ENCODE measurements at places on chromosomes 2 and 18.

- no peak for DNase-seq
Measured at GRCh38 chr2:85195956-85196355, 62.8 kb downstream of the TCF7L1 start.

- no peak for DNase-seq
Measured at GRCh38 chr2:19051203-19051831, 307.1 kb downstream of the OSR1 start.

DNA sequence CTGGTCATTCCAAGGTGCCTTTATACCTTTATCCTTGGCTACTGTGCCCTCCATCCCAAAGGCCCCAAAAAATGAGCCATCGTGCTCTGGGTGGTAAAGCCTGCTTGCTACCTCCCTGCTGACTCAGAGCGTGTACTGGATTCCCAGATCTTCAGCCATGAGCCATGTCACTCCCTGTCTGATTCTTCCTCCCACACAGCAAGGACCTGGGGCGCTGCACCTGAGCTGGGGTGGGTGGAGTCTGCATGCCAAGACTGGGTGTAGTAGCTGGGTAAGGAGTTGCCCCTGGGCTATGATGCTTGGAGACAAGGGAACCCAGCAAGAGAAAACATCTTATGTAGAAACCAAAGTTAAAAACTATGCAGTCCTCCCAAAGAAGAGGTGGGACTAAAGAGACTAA lies 37.2 kb upstream of the APCDD1 start:
- no peak for DNase-seq

DNA sequence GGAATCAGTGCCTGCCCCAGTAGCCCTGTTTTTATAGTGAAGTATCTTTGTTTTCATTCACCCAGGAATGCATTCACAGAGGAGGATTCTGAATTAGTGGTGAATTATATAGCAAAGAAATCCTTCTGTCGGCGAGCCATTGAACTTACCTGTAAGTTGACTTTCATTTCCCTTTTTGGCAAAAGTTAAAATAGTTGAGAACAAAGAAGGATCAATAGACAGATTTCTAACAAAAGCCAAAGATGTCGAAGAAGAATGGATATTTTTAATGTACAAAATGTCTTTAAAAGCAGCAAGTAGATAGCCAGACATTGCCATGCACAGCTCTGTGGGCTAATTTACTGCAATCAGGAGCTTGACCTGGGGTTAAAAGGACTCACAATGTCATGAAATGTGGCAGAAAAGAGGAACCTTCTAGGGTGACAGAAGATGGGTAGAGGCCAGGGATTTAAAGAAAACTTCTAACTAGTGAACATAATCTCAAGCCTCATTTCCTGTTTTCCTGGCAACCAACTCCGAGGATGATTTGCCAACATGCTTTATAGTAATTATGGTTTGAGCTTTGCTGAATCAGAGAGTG lies 53.8 kb upstream of the TMEM87B start:
- DNase-seq = no peak

DNA sequence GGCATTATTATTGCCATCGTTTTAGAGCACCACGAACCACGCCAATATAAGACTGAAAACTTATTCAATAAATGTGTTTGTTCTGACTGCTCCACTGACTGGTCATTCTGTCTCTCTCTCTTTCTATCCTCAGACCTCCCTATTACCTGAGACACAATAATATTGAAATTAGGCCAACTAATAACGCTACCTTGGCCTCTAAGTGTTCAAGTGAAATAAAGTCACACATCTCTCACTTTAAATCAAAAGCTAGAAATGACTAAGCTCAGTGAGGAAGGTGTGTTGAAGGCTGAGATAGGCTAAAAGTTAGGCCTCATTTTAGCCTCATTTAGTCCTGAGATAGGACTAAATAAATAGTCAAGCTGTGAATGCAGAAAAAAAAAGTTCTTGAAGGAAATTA lies 38.8 kb downstream of the G6PC2 start:
- DNase-seq = no peak

GRCh38 chr18:35816003-35816402 lies 156.5 kb upstream of the RMP24 start:
- DNase-seq = no peak

DNA sequence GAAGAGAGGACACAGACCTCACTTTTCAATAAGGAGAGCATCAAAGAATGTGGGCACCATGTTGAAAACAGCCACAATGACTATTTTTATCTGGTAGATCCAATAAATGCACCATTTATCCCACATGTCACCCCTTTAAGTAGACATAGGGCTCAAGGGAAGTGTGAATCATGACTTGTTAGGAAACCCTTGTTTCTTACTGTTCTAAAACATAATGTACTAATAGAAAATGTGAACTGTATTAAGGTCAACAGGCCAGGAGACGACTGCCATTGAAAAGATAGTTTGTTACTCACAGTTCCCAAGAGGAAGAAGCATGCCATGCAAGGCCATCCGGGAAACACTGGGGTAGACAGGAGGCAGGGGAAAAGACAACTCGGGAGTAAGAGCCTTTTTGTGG lies 137.7 kb downstream of the EN1 start:
- no peak for DNase-seq

DNA sequence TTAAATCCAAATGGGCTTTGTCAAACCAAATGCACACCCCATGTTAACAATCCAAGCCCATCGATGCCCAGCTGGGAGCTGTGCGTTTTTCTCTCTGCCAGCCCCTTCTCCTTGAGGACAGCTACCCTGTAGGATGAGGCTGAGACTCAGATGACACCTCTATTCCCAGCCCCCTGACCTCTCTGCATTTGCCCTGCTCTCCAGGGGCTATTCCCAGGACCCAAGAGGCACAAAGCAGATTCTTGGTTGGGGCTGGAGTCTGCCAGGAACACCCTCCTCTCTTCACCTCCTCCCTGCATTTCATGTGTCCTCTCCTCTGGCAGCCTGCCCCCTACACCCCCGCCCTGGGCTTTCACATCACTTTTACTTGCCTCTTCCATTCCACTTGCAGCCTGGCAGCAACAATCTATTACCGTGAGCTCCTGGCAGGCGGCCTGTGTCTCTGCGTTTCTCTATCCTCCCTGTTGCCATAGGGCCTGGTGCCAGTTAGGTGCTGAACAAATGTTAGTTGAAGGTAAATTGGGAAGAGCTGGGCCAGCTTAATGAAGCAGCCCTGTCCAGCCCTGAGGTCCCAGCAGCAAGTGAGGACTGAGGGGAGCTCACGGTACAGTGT lies 51.8 kb downstream of the ADD2 start:
- DNase-seq = no peak

GRCh38 chr18:24276994-24277393 lies 120.6 kb downstream of the OSBPL1A start:
- DNase-seq = no peak

DNA sequence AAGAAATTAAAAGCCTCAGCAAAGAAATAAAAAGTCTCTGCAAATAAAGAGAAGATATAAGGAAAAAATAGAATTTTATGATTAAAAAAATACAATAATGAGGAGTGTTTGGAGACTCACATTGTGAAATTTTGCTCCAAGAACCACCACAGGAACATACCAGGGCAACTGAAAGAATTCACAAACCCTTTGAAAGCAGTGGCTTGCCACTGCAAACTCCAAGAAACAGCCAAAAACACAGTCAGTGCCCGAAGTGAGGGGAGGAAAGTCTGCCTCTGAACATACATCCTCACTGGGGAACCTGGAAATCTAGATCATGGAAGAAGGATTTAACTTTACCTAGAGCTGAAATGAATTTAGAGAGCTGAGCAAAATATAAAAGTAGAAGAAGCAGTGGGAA lies 33.1 kb downstream of the EVA1A start:
- no peak for DNase-seq

DNA sequence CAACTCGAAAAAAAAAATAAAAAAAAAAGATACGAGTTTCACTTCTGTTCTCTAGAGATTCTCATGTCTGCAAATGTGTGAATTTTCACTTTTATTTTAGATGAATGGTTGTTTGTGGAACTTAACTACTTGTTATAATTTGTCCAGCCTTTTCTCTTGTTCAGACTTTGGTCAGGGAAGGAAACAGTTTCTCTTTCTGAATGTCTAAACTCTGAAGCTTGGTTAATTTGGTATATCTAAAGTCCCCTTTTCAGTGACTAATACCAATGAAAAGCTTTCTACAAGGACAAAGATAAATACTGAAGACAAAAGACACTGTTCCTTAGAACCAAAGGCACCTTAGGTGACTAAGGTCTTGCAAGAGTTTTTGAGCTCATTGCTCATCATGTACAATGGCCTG lies 144.4 kb upstream of the PIEZO2 start:
- DNase-seq = no peak

- no peak for DNase-seq
Measured at GRCh38 chr2:7427293-7428060, 510.3 kb downstream of the RNF144A start.

GRCh38 chr18:37019157-37019827 lies 190.4 kb downstream of the KIAA1328 start:
- DNase-seq = no peak

- no peak for DNase-seq
Measured at GRCh38 chr2:28280619-28281018, 112.0 kb upstream of the FOSL2 start.

GRCh38 chr2:74831693-74832530 lies 2.0 kb upstream of the HK2 start:
- no peak for DNase-seq

GRCh38 chr2:20175931-20176330 lies 49.0 kb downstream of the SDC1 start:
- no peak for DNase-seq

DNA sequence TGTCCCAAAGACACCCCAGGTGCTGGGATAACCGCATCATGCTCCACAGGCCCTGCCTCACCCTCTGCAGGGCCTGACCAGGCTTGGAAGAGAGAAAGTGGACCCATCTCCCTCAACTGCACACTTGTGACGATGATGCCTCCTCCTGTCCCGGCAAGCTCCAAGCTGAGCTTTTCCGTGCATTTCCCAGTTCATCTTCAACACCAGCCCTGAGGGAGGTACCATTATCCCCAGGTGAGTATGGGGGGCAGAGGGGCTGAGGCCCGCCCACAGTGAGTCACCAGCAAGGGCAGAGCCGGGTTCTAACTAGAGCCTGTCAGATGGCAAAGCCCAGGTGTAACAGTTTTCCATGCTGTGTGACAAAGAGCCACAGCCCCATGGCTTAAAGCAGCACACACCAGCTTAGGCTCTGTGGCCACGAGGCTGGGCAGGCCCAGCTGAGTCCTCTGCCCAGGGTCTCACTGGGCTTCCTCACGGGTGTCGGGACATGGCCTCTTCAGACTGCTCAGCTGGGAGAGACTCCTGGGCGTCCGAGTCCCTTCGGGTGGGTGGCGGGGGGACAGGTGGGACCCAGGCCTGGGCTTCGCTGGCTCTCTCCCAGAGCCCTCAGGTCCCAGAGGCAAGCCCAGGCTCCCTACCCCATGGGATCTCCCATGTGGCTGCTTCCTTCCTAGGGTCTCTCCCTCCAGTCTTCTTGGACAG lies 108.4 kb upstream of the OTOS start:
- DNase-seq = no peak

DNA sequence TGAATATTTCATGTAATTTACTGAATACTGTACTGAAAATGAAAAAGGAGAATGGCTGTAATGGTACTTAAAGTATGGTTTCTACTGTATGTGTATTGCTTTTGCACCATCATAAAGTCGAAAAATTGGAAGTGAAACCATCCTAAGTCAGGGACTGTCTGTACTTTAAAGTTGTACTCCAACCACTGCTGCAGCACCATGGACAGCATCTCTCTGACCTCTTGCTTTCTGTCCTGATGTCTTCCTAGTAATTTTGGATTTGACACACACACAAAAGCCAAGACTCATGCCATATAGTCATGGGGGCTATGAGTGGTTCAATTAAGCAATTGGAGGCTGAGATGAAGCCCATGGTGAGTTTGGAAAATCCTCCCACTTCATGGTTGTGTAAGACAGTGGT lies 256.3 kb upstream of the PKDCC start:
- no peak for DNase-seq

DNA sequence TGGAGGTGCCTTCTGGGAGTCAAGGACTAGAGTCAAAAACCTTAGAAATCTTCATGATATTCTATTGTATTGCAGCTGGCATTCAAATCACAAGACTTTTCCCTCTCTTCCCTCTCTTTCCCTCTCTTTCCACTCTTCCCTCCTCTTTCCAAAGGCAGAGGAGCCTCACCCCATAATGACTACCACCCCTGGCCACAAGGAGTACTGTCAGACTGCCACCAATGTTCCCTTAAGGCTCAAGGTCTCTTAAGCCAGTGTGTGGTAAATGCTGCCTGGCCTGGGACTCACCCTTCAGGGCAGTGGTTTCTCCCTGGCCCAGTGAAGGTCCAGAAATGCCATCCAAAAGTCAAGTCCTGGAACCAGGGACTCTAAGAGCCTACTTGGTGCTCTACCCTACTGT lies 605.9 kb upstream of the PKDCC start:
- no peak for DNase-seq

DNA sequence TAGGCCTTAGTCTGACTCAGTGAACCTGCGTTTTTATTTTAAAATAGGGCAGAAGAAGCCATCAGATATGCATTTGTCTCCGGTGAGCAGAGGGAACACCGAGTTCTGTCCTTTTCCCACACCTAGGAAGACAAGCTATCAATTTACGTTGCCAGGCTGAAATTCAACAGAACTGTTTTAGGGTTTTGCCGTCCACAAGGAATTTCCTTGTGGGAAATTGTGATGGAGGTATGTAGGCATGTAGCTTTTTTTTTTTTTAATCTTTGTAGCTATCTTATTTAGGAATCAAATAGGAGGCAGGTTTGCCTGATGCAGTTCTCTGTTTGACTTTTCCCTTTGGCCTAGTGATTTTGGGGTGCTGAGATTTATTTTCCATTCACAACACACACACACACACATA lies 62.0 kb upstream of the ASAP2 start:
- DNase-seq = no peak

DNA sequence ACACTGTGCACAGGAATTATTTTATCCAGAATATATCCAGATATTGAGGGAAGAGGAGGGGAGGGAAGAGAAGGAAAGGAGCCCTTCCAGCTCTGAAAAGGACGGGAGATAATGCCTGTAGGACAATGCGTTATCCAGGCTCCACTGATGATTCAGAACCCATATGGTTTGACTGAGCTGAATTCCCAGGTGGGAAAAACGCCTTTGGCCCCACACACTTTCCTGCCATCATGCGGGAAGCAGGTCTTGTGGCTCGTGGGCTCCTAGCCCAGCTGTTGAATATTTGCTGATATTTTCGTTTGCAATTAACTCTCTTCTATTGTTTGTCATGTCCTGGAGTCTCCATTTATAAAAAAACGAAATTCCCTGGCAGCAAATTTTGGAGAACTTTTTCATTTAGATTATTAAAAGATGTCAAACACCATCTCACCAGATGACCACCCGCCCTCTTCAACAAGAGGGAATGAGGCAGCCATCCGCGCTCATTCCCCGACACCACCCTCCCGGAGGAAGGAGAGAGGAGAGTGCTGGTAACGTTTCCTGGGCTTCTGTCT lies 8.9 kb downstream of the COL6A3 start:
- no peak for DNase-seq

Measured in T-helper 1 cell (primary cell).